ENCODE measurements at places on chromosomes 4 and X.

GRCh38 chr4:80307774-80308465, 27.6 kb upstream of the CFAP299 start:
- DNase-seq, result no peak

DNA sequence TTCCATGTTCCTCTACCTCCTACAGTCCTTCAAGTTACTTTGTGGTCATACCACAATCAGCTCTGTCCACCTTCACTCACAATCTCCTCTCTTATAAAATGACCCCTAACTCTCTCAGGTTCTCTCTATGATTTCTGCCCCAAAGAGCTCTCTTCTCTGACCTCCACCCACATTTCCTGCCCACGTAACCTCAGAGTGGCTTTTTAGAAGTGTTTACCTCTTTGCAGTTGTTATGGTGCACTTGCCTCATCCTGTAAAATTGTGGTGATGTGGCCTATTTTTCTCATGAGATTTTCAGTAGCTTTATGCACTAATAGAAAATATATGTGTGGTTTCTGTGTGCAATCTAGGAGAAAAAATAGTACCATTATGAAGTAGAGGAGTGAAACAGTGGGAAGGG, 215.8 kb downstream of the PACRGL start:
- no peak for DNase-seq

- DNase-seq, result no peak
Measured at GRCh38 chr4:16365036-16365569, 138.8 kb upstream of the TAPT1 start.

GRCh38 chr4:45927641-45928040, 196.2 kb downstream of the GABRG1 start:
- DNase-seq, result no peak

GRCh38 chr4:42416017-42416416, 18.7 kb downstream of the SHISA3 start:
- no peak for DNase-seq

DNA sequence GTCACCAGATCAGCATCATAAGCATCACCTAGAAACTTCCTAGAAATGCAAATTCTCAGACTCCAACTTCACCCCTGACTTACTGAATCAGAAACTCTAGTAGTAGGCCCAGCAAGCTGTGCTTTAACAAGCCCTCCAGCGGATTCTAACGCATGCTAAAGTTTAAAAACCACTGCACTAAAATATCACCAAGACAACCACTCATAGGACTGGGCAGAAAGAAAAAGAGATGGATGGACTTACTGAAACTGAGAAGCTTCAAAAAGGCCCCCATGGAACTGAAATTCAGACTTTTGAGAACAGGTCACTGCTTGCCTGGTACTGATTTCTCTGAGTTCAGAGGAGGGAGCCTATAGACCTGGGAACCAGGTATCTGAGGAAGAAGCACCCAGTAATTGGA, 40.1 kb downstream of the FAM241A start:
- no peak for DNase-seq

GRCh38 chrX:42246814-42247213, 323.5 kb upstream of the CASK start:
- DNase-seq, result no peak

DNA sequence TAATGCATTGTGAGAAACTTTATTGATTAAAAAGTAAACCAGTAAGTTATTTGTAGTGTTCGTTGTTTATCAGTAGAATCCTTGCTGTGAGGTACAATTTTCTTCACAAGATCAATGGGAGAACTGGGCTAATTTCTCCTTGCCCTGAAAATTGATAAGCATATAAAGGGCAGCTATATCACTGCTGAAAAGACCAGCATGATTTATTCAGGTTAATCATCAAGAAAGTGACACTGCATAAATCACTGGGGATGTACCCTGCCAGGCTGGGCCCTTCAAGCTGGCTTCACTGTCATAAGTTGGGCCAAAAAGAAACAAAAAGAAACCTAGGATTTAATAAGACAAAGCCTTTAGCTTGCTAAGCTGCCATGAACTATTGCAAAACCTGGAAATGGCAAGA, 746.7 kb downstream of the STPG2 start:
- DNase-seq, result no peak

DNA sequence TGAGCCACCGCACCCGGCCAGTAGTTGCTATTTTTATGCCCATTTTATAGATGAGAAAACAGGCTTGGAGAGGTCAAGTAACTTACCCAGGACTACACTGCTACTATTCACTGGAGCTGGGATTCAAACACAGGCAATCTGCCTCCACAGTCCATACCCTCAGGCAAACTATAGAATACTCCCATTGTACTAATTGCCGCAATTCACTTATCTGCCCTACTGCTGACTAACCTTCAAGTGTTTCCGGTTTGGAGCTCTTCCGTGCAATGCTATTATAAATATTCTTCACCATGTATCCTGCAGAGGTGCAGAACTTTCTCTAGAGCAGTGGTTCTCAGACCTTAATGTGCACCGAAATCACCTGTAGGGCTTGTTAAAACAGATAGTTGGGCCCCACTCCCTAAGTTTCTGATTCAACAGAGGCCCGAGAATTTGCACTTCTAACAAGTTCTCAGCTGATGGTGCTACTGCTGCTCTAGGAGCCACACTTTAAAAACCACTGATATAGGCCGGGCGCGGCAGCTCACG, 1.9 kb upstream of the G3BP2 start:
- DNase-seq, result no peak

GRCh38 chr4:38223306-38223705, 263.1 kb downstream of the PTTG2 start:
- DNase-seq, result no peak

DNA sequence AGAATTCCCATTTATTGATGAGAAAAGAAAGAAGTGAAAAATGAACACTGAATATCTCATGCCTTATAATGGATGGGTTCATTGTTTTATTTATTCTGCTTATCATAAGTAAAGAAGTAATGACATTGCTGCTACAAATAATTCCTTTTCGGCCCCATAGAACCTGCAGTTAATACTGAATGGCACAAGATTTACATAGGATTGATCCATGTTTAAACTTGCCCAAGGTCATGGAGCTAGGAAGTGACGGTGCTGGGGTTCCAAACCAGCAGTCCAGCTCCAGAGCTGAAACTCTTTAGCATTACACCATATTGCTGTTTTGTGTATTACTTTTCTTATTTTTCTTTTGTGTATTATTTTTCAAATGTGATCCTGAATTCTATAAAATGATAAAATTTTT, 30.2 kb upstream of the PRSS48 start:
- DNase-seq, result no peak

GRCh38 chrX:1531096-1531890, 5.7 kb downstream of the P2RY8 start:
- peak; percentile 40 for DNase-seq

DNA sequence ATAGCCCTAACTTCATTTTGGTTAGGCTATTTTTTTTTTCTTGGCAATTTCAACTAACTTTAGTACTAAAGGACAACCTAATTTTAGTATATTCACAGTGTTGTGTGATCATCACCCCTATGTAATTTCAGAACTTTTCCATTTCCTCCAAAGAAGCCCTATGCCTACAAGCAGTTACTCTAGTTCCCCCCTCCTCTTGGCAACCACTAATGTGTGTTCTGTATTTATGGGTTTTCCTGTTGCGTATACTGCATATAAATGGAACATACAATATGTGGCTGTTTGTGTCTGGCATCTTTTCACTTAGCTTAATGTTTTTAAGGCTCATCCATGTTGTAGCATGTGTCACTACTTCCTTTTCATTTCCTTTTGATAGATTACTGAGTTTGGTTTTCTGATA, 57.6 kb downstream of the N4BP2 start:
- DNase-seq, result no peak

GRCh38 chrX:43345166-43345565, 310.9 kb upstream of the MAOA start:
- DNase-seq, result no peak

DNA sequence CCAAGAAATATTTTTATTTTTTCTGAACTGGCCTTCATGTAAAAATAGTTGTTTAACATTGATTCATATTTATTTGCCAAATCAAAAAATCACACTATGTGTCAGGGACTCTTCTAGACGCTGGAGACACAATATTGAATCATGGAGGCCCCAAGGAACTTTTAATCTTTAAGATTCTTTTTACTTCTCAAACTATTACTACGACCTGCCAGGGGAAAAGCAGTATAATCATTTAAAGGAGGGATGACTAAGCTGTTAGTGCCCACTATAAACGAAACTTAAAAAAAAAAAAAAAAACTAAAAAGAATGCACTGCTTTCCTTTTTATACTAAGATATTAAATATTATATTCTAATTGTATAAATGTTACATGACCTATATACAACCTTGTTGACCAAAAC, 84.7 kb downstream of the PPA2 start:
- DNase-seq, result no peak

- no peak for DNase-seq
Measured at GRCh38 chrX:7316280-7316679, 168.3 kb upstream of the PUDP start.

DNA sequence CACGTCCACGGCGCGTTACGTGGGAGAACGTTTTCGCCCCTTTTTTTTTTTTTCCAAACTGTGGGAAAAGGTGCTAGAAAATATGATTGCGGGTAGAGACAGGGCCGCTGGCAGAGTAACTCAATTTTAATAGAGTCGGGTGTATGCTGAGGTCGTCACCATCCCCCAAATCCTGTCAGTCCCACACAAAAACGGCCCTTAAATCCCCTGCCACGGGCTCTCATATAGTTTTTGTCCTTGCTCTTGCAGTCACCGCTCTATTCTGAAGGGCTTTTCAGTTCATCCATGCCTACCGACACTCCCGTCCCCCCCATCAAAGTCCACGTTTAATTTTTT, 796 bp upstream of the MED14 start:
- DNase-seq, result no peak

DNA sequence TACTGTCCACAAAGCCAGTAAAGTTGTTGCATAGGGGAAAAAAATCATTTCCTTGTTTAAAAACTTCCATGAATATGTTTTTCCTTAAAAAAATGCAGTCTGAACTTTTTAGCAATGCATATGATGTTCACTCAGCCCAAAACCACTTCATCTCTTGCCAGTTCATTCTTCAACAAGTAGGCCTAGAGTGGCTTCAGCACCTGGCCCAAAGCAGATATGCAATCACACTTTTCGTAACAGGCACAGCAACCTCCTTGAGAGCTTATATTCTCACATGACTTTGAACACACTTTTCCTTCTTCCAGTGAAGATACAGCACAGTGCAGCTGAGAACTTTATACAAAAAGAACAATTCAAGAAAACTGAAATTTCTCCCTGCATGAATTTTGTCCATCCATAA, 128.6 kb downstream of the ADAMTS3 start:
- DNase-seq, result no peak

GRCh38 chr4:164730705-164731393, 23.1 kb upstream of the SMIM31 start:
- no peak for DNase-seq

DNA sequence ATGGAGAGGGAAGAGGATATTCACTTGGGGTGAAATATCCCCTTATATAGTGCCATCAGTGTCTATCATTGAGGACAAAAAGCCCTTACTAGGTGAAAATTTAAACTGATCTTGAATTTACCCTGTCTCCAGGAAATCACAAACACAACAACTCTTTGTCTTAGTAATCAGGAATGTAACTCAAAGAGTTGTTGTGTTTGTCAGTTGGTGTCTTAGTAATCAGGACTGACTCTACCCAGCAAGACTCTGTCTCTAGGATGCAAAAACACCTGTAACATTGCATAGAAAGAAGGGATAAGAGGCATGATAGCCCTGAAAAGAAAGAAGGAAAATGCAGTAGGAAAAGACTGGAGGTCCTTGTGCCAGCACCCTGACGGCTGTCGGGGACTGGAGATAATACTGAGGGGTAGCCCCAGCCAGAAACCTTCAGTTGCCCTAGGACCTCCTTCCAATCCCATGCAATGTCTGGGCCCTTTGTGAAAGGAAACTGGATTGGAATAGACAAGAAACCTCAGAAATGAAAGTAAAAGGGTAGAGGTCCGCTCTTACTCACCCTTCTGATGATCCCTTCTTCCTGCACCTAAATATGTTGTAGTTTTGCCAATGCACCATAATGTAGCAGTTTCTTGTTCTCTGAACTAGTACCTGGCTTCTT, 45.3 kb downstream of the HMGB2 start:
- DNase-seq, result no peak

GRCh38 chr4:95190751-95191436, 357.9 kb downstream of the UNC5C start:
- DNase-seq, result no peak

DNA sequence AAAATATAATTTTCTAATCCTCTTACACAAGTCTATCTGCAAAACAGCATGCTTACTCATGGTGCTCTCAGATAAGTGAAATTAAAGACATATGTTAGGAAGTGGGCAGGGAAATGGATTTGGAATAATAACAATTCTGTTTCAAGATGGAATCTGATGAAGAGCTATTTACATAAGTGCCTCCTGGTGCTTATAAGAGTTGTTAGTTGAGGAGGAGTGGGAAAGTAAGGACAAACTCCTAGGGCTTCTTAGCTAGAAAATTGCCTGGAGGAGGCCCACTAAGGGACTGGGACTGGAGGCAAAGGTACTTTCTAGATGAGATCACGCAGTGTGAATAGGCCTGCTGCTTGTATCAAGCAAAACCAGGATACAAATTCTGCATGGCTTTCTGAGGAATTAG, 939.8 kb downstream of the GLUD2 start:
- DNase-seq, result no peak

GRCh38 chrX:37424000-37424429, 74.9 kb downstream of the PRRG1 start:
- no peak for DNase-seq

- no peak for DNase-seq
Measured at GRCh38 chrX:96407072-96407471, 277.6 kb upstream of the DIAPH2 start.

- DNase-seq, result no peak
Measured at GRCh38 chr4:186068581-186069348, at the start of gene TLR3. TSS of gene TLR3 (plus strand) at chr4:186069156. CDS start at chr4:186076620, 7,464 bp downstream.

- no peak for DNase-seq
Measured at GRCh38 chr4:164204434-164204833, 549.5 kb upstream of the SMIM31 start.

DNA sequence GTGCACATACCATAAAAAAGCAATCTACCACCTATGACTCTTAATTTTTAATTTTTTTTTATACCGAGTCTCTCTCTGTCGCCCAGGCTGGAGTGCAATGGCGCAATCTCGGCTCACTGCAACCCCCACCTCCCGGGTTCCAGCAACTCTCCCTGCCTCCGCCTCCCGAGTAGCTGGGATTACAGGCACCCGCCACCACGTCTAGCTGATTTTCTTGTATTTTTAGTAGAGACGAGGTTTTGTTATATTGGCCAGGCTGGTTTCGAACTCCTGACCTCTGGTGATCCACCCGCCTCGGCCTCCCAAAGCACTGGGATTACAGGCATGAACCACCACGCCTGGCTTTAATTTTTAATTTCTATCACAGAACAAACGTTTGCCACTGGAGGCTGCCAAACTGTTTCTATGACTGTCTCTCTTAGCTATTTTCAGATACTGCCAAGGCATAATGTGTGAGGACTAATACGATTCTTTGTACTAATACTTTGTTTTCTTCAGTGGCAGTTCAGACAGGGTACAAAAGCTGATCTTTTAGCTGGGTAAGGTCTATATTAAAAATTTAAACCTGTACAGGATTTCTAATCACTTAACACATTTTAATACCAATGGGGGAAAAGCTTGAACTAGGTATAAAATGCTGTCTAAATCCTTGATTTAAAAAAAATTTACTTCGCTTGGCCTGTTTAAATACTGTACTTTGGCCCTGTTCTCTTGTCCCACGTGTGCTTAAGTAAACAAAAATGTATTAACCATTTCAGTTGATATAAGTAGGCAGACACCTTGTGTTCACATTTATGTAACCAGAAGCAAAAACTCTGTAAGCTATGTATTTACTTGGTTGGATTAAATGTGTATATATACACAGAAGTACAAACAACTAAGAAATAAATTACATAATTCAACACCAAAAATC, 2.3 kb downstream of the PGRMC2 start:
- no peak for DNase-seq

GRCh38 chr4:87117732-87118075, 102.7 kb downstream of the KLHL8 start:
- no peak for DNase-seq
